ENCODE measurements at places on chromosomes 16 and 17.

- no peak for DNase-seq
Measured at GRCh38 chr16:74898659-74899058, 86.3 kb downstream of the WDR59 start.

DNA sequence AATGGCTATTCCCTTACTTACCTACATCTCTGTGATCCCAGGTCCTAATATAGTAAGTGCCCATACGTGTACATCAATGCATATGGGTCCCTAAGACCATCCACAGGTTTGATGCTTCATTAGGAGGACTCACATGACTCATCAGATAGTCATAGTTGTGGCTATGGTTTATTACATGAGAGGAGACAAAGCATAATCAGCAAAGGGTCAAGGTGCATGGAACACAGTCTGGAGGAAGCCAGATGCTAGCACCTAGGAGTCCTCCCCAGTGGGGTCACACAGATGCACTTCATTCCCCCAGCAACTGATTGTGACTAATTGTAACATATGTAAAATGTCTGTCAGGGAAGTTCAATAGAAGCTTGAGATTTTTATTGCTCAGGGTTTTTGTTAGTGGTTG, 42.8 kb downstream of the PHKB start:
- no peak for DNase-seq

- DNase-seq: no peak
Measured at GRCh38 chr17:78355045-78355641, 4.7 kb downstream of the SOCS3 start.

GRCh38 chr16:70725912-70726828, 40.3 kb upstream of the MTSS2 start:
- DNase-seq: no peak

DNA sequence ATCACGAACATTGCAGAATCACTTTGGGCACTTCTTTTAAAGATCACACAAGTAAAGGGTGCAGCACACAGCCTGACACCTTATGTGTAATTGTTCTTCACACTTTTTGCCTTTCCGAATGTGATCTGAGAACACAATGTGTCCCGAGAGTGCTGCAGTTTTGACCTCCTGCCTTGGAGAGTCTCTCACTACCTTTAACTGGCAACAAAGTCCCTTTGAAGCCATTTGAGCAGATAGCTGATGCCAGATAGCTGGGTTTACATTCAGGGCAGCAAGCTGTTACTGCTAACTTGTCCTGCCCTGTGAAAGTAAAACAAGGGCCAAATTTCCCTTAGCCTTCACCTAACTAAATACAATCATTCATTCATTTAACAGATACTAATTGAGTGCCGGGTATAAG, 411.0 kb upstream of the DYNLRB2 start:
- no peak for DNase-seq

DNA sequence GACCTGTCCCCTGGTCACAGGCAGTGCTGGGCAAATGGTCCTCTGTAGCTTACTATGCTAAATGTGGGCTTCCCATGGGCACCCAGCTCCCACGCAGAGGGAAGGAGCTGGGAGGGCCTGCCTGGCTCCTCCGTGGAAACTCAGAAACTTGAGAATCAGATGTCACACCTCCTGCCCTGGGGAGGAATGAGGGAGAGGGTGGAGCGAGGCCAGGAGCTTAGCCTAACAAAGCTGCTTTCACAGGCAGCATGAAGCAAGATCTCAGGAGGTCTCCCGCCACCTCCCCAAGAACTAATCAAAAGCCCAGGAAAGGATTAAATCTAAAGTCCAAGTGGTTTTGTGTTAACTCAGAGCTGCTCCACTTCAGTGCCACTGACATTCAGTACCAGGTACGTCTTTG, 33.6 kb upstream of the XYLT2 start:
- DNase-seq: no peak

- DNase-seq: no peak
Measured at GRCh38 chr16:73213732-73214455, 166.0 kb upstream of the ZFHX3 start.

GRCh38 chr17:82948081-82948511, 108.3 kb upstream of the ZNF750 start:
- DNase-seq: no peak

DNA sequence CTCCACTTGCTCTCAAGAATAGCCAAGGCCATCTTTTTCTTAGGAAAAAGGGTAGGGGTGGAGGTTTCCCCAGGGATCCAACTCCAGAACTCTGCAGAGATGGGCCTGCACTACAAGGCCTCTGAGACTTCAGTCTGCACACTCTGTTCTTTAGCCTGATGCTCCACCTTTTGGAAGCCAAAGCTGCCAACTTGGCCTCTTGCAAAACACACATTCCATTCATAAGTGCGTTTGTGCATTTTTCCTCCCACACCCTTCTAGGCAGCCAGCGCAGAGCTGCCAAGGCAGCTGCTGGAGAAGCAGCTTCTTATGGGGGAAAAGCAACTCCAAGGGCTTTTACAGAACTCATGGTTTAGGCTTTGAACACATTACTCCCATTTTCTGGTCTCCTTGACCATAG, 45.3 kb downstream of the REXO5 start:
- no peak for DNase-seq

DNA sequence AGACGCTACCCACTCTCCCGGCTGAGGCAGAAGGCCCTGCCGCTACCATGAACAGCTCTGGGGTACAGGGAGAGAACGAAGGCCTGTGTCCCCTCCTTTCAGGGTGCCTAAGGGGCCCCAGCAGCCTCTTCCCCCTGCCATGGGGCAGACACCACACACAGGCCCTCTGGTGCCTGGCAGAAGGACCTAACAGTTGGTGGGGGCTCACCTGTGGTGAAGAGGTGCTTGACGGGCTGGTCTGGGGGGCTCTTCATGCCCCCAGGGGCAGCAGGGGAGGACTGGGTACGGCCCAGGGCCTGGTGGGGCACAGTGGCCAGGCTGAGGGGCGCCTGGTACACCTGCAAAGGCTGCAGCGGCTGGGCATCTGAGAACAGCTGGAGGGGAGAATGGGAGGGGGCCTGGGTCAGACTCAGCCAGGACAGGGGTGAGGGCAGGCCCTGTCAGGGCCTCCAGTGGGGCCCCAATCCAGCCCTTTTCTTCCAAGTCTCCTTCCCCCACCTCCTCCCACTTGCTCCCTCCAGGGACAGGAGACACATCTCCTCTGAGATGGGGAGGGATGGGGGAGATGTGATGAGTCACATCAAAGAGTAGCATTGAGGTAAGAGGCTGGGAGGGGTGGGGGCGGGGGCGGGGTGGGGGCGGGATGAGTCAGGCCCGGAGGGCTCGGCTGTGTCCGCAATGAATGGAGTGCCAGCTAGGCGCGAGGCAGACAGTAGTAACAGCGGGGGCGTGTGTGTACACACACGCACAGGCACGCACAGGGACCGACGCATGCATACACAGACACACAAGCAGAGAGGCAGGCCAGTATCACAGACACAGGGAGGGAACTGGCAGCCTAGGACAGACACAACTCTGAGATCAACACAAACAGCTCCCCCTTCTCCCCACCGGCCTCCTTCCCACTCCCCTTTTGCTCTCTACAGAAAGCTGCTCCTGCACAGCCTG, 16.1 kb downstream of the G6PC3 start:
- peak; percentile 66 for DNase-seq

DNA sequence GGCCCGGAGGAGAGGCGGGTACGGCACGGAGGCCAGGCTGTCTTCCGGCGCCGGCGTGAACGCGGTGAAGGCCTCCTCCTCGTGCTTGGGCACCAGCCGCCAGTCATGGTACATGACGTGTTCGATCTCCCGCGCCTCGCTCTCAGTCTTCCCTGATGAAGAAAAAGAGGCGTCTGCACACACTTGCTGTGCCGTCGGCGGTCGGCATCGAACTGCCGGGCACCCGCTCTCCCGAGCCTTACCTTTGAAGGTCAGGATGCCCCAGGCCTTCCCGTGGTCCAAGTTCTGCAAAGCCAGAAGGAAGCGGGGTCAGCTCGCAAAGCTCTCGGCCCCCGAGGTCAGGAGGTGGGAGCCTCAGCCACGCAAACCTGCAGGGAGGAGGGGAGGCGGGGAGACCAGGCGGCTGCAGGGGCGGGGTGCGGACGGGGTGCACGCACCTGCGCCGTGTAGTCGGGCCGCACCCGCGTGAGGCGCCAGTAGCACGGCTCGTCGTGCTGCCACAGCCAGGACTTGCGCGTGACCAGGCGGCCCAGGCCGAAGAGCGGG, at the start of gene EME2:
Gene EME2, plus strand, starts transcription at position 449 of the 546 bp plus-strand sequence. CDS start 418 bp downstream, outside the sequence.
- DNase-seq: peak; percentile 65

DNA sequence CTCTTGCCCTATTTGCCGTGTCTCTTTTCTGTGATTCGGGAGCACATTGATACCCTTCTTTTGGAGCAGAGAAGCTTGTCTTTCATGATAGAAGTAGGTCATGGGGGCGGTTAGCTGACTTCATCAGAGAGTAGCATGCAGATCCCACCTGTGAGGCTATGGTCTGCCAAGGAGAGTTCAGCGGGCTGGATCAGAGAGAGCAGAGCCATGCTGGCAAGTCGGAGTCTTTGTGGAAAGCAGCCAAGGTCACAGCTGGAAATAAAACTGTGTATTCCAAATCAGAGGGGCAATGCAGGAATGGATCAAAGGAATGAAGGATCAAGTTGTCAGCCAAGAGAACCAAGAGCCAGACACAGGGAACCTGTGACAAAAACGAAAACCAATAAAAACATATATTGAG, 595.9 kb downstream of the WWOX start:
- DNase-seq: no peak

DNA sequence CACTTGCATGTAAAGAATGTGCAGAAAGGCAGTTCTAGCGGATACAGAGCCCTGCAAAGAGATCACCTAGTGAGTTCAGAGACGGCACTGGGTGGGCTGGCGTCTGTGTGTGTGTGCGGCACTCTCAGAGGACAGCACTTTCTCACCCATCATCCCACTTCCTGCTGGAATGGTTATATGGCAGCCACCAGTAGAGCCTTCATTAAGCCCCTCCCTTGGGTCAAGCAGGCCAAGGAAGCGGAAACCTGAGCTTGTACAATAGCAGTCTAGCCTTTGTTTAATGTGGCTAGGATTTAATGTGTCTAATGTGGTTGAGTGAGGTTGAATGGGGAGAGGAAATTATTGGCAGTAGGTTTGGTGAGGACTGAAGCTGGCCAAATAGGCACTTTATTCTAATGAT, 88.3 kb upstream of the ELAC2 start:
- DNase-seq: no peak

- no peak for DNase-seq
Measured at GRCh38 chr16:72311426-72311825, 139.5 kb upstream of the PMFBP1 start.

DNA sequence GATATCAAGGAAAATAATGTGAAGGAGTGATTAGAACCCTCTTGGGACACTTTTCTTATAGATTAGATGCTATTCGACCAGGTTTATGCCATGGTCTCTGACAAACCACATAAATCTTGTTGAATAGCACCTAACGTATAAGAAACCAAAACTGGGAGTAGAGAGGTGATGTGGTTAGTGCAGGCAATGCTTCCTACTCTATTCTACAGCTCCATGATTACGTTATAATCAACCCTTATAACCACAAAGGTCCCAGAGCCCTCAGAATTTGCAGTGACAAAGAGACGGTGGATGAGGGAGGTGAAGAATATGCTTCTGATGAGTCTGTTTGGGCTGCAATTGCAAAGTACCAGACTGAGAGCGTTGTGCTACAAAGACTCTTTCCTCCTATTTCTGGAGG, 78.4 kb downstream of the ARHGAP44 start:
- no peak for DNase-seq

GRCh38 chr16:78778101-78779004, 678.9 kb downstream of the WWOX start:
- peak; percentile 55 for DNase-seq

GRCh38 chr17:9512323-9513168, 63.1 kb downstream of the STX8 start:
- DNase-seq: no peak

- no peak for DNase-seq
Measured at GRCh38 chr17:43840814-43841213, 6.2 kb upstream of the CD300LG start.

- no peak for DNase-seq
Measured at GRCh38 chr17:73895157-73895556, 250.9 kb upstream of the SDK2 start.

DNA sequence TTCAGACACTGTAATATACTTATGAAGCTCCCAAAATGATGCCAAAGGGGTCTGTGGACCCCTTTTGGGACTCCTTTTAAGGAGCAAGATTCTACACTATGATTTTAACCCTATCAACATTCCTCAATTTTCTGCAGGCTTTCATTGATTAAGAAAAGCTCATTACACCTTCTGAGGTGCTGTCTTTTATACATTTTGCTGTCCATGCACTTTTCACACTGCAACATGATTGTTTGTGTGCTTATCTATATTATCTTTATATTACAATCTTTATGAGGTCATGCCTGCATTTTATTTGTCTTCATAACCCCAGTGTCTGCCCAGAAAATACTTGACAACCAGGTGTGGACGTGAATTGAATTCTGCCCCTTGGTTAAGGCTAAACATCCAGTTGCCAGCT, 482.6 kb upstream of the ZFHX3 start:
- no peak for DNase-seq

DNA sequence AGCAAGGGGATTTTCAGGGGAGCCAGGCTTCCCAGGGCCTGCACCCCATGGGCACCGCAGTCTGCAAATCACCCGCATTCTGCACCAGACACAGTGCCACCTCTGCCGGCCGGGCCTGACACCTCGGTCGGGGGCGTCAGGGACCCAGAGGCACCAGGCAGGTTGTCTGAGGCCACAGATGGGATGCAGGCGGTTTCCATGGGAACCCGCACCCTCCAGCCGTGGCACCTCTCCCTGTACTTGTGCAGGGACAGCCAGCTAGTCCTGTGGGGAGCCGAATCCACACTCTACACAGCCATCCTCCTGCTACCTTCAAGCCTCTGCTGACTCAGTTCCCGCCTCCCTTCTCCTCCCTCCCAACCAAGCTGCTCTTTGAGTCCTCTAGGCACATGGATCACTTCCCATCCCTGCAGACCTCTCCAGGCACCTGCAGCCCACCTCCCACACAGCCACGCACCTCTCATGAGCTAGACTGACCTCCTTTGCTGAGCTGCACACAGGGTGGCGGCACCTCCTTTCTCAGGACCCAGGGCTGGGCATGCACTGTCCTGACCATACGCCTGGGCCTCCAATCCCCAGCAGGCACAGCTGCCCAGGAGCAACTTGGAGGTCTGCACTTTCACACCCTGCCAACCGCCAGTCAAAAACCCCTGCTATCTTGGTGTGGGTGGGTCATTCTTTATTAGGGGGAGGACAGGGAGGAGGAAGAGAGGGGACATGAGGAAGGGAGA, 119.5 kb downstream of the C16orf78 start:
- no peak for DNase-seq

DNA sequence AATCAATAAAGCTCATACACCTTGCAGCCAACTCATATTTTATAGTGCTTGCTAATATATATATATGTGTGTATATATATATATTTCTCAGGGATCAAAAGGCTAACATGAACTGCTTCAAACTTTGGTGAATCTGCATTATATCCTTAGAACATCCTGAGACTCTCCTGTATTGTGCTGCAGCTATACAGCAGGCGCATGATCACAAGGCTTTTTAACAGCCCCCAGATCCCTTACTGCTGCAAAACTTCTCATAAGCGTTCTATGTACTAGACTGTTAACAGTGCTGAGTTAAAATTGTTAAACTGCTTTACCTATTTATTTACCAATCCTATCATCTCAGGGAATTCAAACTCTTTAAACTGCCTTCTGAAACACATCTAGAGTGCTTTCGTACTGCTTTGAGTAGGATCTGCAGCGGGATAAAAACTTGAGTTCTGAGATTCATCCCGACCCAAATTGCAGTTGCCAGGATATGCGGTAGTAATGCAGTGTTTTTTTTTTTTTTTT, 1.3 kb downstream of the GPATCH8 start:
- no peak for DNase-seq

GRCh38 chr17:2002767-2003329, 22.3 kb downstream of the RTN4RL1 start:
- DNase-seq: no peak

- no peak for DNase-seq
Measured at GRCh38 chr17:77555741-77556291, 402.7 kb upstream of the TNRC6C start.
